ENCODE measurements at places on chromosomes 7 and 10.

DNA sequence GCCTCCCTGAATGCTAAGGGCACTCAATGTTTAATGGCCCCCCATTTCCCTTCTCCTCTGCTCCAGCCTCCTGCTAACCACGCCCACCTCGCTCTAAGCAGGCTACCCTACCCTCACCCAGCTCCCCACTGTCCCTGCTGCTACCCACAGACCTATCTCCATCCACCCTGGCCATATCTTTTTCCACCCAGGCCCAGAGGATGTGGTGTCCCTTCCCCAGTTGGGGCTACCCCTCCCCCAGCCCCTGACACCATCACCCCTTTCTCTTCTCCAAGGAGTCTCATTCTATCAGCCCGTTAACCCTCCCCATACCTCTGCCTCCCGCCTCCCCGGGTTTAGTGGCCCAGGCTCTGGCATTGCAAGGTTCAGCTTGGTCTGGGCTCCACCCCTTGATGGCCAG, 28.9 kb upstream of the PPIF start:
- no peak for DNase-seq

GRCh38 chr7:9776900-9777299, 1196.8 kb upstream of the PHF14 start:
- DNase-seq, result no peak

GRCh38 chr10:63129888-63130287, 3.2 kb upstream of the NRBF2 start:
- no peak for DNase-seq

GRCh38 chr7:151517601-151518104, 2.0 kb downstream of the RHEB start:
- no peak for DNase-seq

DNA sequence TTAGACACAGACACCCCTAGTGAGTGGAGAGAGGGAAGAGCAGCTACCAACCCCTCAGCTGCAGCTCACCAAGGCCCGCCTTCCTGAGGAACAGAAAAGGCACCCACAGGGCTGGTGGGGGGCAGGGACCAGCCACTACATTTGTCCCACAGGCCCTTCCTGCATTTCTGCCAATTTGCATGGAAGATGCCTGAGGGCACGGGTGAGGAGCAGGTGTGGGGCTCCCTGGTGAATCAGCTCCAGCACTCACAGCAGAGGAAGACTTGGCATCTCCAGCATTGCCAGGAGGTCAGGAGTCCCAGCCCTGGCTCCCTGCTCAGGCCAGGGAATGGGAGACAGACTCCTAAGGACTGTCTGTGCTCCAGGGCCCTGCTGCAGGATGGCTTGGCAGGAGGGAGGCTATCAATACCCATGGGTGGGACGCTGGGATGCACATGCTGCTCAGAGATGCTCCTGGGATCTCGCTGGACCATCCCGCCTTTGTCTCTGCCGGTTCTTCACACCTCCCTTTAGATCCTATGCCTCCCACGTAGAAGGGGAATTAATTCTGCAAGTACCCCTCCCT, 109.7 kb downstream of the SLIT1 start:
- no peak for DNase-seq

GRCh38 chr10:13678101-13678843, 91.5 kb downstream of the PRPF18 start:
- no peak for DNase-seq

DNA sequence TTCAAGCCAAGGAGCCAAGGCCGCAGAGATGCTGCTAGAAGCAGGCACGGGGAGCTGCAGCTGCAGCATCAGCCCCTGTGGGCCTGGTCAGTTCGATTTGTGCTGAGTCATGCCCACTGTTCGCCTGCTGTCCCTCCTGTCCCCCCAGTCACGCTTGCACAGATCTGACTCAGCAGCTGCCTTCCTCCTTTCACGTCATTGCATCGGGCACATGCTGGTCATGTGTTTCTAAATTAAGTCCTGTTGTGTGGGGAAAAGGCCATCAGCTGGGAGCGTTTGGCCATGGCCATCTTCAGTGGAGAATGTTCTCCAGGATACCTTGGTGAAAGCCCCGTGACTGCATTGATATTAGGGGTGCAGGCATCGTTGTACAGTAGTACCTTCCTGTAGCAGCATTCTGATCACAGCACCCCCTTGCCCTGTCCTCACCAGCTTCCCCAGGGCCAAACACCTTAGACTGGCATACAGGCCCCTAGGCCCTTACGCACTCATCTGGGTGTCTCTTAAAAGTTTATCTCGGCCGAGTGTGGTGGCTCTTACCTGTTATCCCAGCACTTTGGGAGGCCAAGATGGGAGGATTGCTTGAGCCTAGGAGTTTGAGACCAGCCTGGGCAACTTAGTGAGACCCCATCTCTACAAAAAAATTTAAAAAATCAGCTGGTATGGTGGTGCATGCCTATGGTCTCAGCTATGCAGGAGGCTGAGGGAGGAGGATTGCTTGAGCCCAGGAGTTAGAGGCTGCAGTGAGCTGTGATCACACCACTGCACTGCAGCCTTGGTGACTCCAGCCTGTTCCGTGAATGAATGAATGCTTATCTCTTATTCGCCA, 23.2 kb downstream of the POR start:
- DNase-seq, result no peak

- no peak for DNase-seq
Measured at GRCh38 chr10:114704679-114705078, 46.6 kb upstream of the ABLIM1 start.

GRCh38 chr7:16826060-16826459, 21.3 kb upstream of the AGR2 start:
- no peak for DNase-seq

- DNase-seq, result no peak
Measured at GRCh38 chr10:96758423-96758822, 38.1 kb upstream of the PIK3AP1 start.

GRCh38 chr7:43630482-43630881, 47.6 kb downstream of the STK17A start:
- DNase-seq, result no peak

DNA sequence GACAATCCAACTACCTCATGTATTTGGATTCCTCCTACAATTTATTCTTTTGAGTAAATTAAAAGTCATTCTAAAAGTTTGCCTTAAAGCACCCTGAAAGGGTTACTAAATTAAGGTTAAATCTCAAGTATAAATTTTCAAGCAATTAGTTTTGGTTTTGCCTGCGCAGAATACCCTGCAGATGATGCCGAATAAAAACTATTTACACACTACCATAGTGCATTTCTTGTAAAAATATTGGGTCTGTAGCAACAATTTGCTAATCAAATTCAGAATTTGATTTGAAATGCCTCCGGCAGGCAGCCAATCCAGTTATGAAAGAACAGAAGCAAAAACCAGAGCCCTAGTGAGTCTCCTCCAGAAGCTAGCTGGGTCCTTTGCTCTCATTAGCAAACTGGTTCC, 122.2 kb downstream of the TWIST1 start:
- no peak for DNase-seq

DNA sequence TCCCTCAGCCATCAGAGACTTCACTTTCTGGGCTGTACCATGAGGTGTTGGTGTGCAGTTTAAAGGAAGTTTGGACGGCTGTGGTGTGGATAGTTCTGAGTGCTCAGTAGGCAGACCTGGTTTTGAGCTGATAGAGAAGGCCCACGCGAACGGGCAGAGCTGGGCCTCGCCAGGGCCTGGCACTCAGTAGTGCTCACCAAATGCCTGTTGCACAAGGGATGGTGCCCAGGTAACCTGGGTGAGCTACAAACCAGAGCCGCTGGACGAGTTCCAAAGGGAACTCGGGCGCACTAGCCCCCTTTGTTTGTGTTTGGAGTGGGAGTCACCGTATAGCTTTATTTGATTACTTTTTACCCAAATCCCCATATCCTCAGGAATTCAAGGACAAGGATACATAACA, 95.5 kb downstream of the LHPP start:
- DNase-seq, result no peak

DNA sequence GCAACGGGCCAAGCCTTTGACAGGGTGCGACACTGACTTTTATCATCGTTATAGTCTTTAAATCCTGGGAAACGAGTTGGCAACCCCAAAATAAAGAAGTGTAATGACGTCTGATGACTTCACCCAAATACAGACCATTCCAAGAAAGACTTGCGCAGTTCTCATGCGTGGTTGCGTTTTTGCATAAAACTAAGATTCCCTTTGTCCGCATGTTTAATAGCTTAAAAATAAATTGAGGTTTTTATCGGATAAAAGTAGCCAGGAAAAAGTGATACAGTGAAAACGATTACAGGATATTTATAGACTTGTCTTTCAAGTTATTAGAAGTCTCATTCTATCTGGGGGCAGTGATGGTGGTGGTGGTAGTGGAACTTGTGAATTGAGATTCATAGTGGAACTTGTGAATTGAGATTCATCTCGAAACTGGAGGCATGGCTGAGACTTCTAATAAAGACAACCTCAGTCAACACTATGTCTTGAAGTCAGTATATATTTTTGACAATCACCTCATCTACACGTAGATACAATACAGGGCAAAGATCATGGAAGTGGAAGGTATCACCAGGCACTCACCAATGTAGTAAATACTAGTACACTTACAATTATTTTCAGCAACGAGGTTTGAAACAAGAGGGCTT, 1.2 kb upstream of the NAMPT start:
- no peak for DNase-seq

DNA sequence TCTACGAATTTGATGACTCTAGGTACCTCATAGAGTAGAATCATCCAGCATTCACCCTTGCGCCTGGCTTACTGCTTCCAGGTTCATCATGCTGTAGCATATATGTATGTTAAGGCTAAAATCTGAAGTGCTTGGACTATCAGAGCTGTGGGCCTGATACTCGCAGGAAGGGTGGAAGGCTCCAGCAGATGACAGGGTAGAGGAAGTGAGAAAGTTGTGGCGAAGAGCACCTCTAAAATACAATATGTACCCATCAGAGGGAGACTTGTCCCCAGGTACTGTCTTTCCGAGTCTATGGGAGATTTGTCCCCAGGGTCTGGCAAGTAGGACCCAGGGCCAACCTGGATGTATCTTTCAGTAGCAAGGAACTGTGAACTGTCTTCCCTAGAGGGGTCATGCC, 48.1 kb upstream of the PLEKHA1 start:
- no peak for DNase-seq

DNA sequence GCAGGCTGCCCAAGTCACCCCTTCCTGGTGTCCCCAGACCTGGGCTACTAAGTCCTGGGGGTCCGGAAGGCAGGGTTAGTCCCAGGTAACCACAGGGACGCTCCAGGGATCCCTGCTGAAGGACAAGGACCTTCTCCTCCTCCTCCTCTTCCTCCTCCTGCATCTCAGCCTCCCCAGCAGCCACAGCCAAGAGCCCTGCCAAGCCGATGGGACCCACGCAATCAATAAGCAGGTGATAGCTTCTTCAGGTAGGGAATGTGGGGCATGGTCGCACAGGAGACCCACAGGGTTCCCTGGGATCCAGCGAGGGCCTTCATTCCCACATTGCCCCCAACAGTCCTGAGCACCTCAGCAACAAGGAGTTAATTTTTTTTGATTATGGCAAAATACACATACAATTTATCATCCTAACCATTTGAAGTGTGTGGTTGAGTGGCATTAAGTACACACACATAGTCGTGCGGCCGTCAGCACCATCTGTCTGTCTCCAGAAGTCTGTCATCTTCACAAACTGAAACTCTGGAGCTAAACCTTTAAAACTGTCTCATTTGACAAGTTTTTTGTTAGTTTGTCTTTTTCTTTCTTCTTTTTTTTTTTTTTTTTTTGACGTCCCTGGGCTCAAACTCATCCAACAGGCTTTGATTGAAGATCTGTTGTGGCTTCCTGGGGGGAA, 12.1 kb downstream of the CRYGN start:
- no peak for DNase-seq

DNA sequence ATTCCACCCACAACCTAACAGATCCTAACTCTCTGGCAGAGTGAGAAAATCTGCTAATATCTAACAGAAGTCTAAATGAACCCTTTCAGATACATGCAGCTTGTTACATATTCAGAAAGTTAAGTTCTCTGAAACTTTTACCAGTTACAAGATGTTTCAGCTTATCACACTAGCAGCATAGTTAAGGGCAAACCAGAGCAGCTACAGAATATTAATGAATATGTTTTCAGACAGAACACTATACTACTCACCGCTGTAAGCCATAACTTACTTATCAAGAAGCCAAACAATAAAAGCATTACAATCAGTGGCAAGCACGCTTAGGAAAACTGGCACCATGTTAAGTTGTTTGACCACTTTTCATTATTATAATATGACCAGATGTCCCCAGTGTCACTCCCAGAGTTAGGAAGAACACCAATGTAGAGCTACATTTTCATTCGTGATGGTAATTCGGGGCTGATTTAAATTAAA, 2.7 kb downstream of the ITGB1 start:
- no peak for DNase-seq

GRCh38 chr10:114638821-114639625, 19.1 kb downstream of the ABLIM1 start:
- no peak for DNase-seq

- DNase-seq, result no peak
Measured at GRCh38 chr10:1134156-1134555, 78.0 kb downstream of the WDR37 start.

GRCh38 chr10:90788968-90789367, 68.9 kb downstream of the HTR7 start:
- DNase-seq, result no peak

GRCh38 chr7:111508387-111508786, 53.9 kb downstream of the IMMP2L start:
- no peak for DNase-seq
